Activated CD4-positive, alpha-beta T cell treated with anti-CD3 and anti-CD28 coated beads, Interleukin-2, amount 10 ng/mL, durations not matched to agents 24 days and 14 days (primary cell): ENCODE measurements at places on chromosomes 7 and 10. TPM values are rescaled to one million over a fixed set of nuclear protein-coding genes. Genes with fewer than 3 reads are reported as not detected.

Gene CYP2C19
- 0.33 TPM in 1 of 2 replicates, not detected in the other for total RNA-seq

Gene CUBN
- 0.07 and 0.40 TPM in 2 replicates for total RNA-seq

Gene CCL26
- not detected in 2 replicates for total RNA-seq

Gene PIP
- total RNA-seq, result not detected in 2 replicates
